ENCODE measurements at places on chromosomes 4 and X.

GRCh38 chrX:3295731-3296130 is 50.7 kb downstream of the MXRA5 start:
- DNase-seq: no peak

DNA sequence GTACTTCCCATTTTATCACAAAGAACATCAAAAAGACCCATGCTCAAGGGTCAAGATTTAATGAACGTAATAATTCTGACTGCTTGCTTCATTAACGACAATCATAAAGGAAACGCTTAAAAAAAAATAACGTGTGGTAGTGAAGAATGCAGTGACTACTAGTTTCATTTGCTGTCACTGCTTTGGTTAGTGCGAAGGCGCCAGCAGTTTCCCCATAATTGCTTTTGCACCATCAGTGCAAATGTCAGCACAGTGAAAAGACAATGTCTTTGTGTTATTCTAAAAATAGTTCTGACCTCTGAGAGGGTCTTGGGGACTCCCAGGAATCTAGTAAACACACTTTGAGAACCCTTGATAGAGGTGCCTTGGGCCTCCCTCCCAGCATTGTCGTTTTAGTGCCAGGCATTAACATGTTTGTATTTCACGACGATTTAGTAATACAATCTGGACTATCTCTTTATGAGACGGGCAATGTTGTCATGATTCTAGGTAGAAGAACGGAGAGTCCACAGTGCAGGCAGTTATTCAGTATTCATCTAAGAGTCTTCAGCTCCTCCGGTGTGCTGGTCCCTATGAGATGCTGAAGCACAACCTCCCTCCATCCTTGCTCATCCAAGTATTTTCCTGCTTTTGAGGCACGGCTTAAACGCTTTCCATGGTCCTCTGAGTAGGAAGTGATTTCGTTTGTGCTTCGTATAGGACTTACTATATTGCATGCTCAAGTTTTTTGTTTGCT is 71.0 kb downstream of the AFF1 start:
- DNase-seq: no peak

DNA sequence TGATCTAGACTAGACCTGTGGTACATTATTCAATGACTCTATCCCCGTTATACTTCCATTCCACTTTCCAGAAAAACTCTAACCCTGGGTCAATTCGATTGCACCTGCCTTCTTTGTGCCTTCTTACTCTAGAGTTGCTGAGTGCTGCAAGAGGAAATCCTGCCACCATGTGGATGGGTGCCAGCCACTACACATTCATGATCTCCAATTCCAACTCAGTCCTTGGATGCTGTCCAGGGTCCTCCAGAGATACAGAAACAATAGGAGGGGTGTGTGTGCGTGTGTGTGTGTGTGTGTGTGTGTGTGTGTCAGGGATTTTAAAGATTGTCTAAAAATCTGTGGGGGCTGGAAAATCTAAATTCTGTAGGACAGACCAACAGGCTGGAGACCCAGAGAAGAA is 42.9 kb upstream of the INTS6L start:
- DNase-seq: no peak

DNA sequence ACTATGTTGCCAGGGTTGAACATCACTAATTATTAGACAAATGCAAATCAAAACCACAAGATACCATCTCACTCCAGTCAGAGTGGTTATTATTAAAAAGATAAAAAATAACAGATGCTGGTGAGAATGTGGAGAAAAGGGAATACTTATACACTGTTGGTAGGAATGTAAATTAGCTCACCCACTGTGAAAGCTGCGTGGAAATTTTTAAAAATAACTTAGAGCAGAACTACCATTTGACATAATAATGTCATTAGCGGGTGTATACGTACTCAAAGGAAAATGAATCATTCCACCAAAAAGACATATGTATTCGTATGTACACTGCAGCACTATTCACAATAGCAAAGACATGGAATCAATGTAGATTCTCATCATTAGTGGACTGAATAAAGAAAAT is 48.6 kb upstream of the UGT2A1 start:
- DNase-seq: no peak

DNA sequence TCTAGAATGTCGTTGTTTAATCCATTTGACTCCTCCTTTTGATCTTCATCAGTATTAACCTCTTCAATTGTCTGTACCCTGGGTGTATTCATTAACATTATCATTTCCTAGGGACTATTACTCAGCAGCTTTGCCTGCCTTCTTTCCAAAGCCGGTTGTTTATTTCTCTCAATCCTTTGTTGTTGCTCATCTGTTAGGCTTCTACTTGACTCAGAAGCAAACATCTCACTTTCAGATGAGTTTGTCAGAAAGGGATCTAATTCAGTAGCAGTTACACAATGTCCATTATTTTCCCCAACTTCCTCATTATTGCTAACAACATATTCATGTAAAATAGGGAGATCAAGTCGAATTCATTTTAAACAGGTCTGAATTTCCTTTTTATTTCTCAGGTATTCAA is 22.1 kb upstream of the HSD17B10 start:
- peak; percentile 50 for DNase-seq

GRCh38 chrX:150779385-150779784 is 86.2 kb downstream of the MTMR1 start:
- no peak for DNase-seq

- no peak for DNase-seq
Observed at GRCh38 chrX:25531096-25531495, 515.3 kb upstream of the ARX start.

- DNase-seq: no peak
Observed at GRCh38 chr4:55820279-55820678, 689 bp downstream of the EXOC1L start.

GRCh38 chr4:93346840-93347239 is 481.7 kb upstream of the ATOH1 start:
- no peak for DNase-seq

DNA sequence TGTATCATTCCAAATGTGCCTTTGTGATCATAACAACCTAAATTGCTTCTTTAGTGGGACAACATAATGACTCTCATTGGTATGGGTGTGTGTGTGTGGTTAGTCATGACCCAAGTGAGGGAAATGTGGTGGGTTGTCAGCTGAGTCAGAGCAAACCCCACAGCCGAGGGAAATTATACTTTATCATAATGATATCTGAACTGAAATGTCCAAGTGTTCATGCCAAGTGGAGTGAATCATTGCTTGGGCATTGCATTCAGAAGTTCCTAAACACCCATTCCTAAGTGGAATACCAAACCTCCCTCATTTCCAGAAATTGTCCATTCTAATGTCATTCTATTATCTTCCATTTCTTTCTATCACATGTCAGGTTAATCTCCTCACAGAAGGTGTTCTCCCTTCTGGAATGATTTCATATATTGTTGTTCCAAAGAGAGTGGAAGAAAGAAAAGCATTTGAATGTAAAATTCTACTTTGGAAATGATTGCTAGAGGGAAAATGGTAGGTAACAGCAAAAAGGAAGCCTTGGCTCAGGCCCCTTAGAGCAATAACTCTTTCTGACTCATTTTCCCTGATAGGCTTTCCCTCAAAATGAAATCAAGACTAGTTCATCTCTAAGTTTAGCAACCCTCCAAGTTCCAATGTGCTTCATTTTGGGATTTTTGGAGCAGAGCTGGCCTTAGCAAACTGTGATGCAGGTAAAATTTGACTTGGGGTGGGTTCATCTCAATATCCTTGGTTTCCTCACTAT is 230.7 kb upstream of the KCNIP4 start:
- peak; percentile 81 for DNase-seq

DNA sequence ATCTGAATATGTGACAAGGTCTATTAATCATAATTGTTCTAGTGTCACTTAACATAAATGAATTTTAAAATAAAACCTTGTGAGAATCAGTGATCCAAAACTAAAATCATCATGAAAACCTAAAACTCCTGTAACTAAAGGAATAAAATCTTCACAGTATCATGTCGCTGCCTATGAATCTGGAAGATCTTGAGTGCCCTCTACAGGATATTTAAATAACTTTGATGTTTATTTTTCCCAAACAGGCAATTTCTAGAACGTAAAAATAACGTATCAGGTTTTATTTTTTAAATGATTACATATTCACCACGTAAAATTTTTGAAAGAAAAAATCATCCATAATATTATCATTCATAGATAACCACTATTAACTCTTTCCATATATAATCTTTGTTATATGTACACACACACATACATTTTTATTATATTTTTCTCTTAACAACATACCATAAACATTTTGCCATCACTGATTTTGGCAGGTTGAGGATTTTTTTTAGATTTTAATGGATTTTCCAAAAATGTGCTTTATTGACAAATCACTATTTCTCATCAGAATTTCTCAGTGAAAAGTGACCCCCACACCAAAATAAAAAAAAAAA is 79.6 kb downstream of the COMMD8 start:
- no peak for DNase-seq

DNA sequence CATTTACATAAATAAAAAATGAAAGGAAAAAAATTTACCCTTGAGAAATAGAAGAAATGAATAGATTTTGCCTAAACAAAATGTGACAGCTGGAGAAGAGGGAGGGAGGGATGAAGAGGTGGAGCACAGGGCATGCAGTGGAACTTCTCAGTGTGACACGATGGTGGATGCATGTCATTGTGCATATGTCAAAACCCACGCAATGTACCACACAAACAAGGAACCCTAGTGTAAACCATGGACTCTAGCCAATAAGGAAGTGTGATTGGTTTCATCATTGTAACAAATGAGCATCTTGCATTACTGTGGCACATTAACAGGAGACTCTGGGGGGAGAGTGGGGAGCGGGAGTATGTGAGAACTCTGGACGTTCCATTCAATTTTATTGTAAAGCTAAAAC is 58.6 kb downstream of the GATB start:
- DNase-seq: no peak

GRCh38 chr4:122309988-122310626 is 68.7 kb upstream of the ADAD1 start:
- no peak for DNase-seq

GRCh38 chr4:152462695-152463094 is 73.2 kb downstream of the FBXW7 start:
- DNase-seq: no peak

DNA sequence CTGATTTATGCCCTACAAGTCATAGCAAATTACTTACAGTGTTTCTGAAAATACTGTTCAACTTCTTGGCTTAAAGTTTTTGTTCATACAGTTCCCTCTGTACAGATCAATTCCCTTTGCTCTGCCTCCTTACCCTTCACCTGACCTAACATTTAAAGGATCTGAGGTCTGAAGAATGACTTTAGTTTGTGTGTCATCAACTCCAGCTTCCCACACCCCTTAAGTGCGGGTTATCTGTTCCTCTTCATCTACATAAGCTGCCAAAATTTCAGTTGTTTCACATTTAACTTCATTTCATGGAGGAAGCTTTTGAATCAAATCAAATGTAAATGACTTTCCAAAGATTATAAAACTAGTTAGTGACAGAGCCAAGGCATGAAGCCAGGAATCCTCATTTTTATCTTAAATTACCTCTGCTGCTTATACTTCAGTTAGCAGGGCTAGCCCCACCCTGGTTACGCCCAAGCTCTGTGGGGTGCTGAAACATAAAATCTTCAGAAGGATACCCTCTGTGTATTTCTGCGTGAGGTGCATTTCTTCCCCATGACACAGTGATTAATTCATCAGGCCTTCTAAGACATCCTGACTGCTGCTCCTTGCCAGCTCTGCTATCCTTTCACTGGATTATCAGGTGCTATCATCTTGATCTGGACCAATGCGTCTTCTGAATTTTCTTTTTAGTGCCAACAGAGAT is 16.5 kb downstream of the CXCL1 start:
- DNase-seq: no peak

DNA sequence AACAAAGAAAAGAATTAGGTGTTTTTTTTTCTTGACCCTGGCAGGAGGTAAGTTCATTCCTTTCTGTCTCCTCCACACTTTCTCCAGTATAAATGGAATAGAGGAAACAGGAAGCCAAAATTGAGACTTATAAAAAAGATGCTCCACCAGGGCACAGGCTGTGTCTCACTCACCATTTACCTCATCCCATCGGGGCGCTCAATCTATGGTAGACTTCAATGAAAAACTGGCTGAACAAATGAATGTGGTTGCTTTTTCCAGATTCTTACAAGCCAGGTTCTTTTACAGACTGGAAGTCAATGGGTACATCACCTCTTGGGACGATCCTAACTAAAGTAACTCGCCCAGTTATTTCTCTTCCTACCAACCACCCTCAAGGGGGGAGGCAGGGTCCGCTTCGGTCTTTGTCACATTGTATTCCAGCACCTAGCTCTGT is 685 bp downstream of the COMMD8 start:
- DNase-seq: no peak

- no peak for DNase-seq
Observed at GRCh38 chr4:37675587-37676290, 10.4 kb downstream of the RELL1 start.

DNA sequence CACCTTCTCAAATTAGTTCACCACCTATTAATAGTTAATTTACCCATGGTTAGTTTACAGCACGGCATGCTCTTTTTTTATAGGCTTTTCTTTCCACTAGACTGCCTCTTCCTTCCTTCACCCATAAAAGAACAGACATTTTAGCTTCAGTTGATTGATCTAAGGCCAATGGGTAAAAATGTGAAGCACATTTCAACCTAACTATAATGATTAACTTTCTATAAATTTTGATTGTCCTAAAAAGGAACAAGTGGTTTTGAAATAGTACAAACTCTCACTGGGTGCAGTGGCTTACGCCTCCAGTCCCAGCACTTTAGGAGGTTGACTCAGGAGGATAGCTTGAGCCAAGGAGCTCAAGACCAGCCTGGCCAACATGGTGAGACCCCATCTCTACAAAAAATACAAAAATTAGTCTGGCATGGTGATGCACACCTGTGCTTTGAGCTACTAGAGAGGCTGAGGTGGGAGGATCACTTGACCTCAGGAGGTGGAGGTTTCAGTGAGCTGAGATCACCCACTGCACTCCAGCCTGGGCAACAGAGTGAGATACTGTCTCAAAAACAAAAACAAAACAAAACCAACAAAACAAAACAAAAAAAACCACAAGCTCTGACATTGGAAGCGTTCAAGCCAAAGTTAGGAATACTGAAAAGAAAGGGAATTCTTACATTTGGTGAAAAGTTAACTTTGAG is 89.9 kb upstream of the FAT1 start:
- DNase-seq: no peak

DNA sequence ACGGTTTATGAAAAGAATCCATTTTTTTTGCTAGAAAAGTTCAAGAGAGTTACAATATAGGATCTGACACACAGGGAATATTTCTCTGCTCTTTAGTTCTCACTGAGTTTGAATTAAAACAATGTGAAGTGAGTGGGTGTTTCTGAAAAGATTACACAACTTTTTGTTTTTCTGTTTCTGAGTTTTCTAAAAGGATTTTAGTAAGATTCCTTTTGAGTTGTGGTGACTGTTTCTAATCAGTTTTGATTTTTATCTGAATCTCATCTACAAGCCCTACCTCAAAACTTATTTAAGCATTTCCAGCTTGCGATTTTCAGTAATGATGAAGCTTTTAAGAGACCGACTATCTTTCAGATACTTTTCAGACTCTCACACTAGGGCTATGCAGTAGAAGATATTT is 141.7 kb downstream of the GPAT3 start:
- DNase-seq: peak; percentile 39

DNA sequence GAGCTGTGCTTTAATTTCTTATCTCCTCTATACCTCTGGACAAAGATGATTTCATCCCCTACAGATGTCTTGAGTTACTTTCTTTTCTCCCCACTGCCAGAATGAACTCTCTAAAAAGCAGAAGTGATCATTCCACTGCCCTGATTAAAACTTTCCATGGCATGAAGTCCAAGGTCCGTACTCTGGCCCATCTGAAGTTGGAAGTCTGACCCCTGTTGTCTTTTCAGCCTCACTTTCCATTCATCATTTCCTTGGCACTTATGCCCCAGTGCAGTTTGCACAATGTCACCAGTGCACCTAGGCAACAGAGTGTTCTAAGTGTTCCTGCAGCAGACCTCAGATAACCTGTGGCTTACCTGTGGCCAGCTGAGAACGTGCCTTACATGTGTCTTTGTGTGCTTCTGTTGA is 242.4 kb downstream of the FRAS1 start:
- DNase-seq: no peak
